ENCODE measurements at places on chromosomes 1 and 21. TPM values are rescaled to one million over a fixed set of nuclear protein-coding genes. Genes with fewer than 3 reads are reported as not detected.

Gene HEYL
- not detected for total RNA-seq

Gene AGBL4
- total RNA-seq, result not detected

Gene CYP4A22
- total RNA-seq, result not detected

Gene CFHR3
- not detected for total RNA-seq

Gene OSCP1
- not detected for total RNA-seq

Gene FAM163A
- not detected for total RNA-seq

Gene LCE7A
- not detected for total RNA-seq

Gene GPR25
- not detected for total RNA-seq

Gene KCND3
- total RNA-seq, result not detected

Gene HAO2
- not detected for total RNA-seq

Gene TNFRSF25
- 162 TPM for total RNA-seq

Gene SLC45A1
- 0.20 TPM for total RNA-seq

Gene SLC2A5
- total RNA-seq, result 0.39 TPM

Gene KLHDC8A
- not detected for total RNA-seq

Gene SPRR2E
- total RNA-seq, result not detected

Gene KCNN3
- total RNA-seq, result 0.07 TPM

Gene ALG14
- 2.4 TPM for total RNA-seq

Gene DOCK7
- total RNA-seq, result 5.1 TPM

Gene XCL2
- 8.9 TPM for total RNA-seq

Gene ASTN1
- total RNA-seq, result not detected

Gene RAB4A
- 25.1 TPM for total RNA-seq

Gene FCAMR
- 0.15 TPM for total RNA-seq

Gene EXTL1
- not detected for total RNA-seq

Gene CTSE
- not detected for total RNA-seq

Gene APCS
- not detected for total RNA-seq

Gene SASS6
- total RNA-seq, result 12.0 TPM

Gene SPRR1B
- not detected for total RNA-seq

Gene GPATCH2
- total RNA-seq, result 12.0 TPM

Gene REG4
- total RNA-seq, result 1.0 TPM

Gene DYNLT4
- total RNA-seq, result 0.49 TPM

Gene DPT
- not detected for total RNA-seq

Gene ANKRD65
- total RNA-seq, result not detected

Gene CHTOP
- 105 TPM for total RNA-seq

Gene PTGFR
- total RNA-seq, result not detected

Gene ZMYND12
- not detected for total RNA-seq

Gene CFAP57
- 0.07 TPM for total RNA-seq

Gene TEDDM1
- not detected for total RNA-seq

Gene DCLRE1B
- 15.1 TPM for total RNA-seq

Gene TAF5L
- 25.4 TPM for total RNA-seq

Gene VANGL2
- not detected for total RNA-seq

Gene APOBEC4
- total RNA-seq, result not detected

Gene ZNF678
- total RNA-seq, result 4.4 TPM

Gene KCNT2
- total RNA-seq, result not detected

Gene KLHL12
- total RNA-seq, result 29.2 TPM

Gene EXTL2
- 2.2 TPM for total RNA-seq

Gene FOXO6
- total RNA-seq, result not detected

Gene PGLYRP3
- total RNA-seq, result not detected

Gene CRP
- not detected for total RNA-seq

Gene NFASC
- total RNA-seq, result 0.12 TPM

Gene LHX8
- total RNA-seq, result not detected

Gene TFF2
- not detected for total RNA-seq

Gene CD1D
- total RNA-seq, result not detected

Gene CHI3L1
- not detected for total RNA-seq

Gene MTOR
- 53.2 TPM for total RNA-seq

Gene CADM3
- total RNA-seq, result not detected

Gene KRTAP13-2
- total RNA-seq, result not detected

Gene SMAP2
- total RNA-seq, result 235 TPM

Gene RGL1
- 5.4 TPM for total RNA-seq

Gene PER3
- total RNA-seq, result 2.5 TPM

Data from T-helper 1 cell treated with Interleukin-12 subunit alpha and Interleukin-12 subunit beta and Interleukin-4 antibody, amounts not matched to agents 30 ng/mL and 1 ng/mL, for 36 hours (primary cell).